ENCODE measurements at places on chromosomes 6 and 20. TPM values are rescaled to one million over a fixed set of nuclear protein-coding genes. Genes with fewer than 3 reads are reported as not detected.

DNA sequence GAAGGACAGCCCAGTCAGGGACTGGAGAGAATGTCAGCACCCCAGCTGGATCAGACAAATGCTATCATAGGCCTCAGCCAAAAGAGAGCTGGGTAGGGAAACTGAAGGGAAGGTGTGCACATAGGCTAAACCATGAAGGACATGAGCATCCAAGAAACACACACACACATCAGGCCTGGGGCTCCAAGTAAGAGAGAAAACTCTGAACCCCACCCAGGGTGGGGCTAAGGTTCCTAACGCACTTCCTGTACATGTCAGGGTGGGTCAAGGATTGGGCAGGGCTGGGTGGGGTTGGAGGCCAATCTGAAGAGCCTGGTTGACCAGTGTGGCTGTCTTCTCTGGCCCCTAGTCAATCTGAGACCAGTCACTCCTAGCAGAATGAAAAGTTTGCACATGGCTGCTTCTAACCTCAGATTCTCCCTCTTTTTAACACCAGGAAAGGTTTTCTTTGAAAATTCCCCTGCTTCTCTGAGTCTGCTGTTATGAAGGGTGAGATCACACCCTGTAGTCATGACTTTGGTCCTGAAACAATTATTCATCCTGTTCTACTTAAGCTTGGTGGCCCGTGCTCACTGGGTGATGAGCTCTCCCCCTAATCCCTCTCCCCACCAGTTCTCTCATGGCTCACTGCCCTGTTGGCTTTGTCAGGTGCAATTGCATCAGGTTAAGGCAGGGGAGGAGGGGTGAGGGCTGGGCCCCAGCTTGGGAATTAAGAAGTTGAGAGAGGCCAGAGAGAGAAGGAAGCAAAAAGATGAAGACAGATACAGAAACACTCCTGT lies 88.4 kb downstream of the MAFB start:
- no peak for DNase-seq

GRCh38 chr6:116351101-116351500 lies 19.6 kb upstream of the DSE start:
- DNase-seq, result no peak

DNA sequence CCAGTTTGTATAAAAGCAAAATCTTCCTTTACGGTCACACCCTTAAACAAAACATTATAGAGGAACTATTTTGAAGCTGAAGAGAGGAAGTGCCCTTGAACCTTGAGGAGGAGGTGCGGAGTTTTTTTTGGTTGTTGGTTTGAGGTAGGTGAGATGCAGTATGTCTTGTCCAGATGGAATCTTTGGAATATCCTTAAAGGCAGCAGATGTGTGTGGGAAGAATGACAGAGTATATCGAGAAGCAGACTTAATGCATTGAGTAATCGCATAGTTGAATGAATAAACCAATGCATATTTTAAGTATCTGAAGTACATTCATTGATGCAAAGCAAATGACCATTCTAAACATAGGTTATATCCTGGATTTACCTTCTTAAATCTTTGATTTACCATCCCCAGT lies 49.9 kb downstream of the AIG1 start:
- DNase-seq, result no peak

DNA sequence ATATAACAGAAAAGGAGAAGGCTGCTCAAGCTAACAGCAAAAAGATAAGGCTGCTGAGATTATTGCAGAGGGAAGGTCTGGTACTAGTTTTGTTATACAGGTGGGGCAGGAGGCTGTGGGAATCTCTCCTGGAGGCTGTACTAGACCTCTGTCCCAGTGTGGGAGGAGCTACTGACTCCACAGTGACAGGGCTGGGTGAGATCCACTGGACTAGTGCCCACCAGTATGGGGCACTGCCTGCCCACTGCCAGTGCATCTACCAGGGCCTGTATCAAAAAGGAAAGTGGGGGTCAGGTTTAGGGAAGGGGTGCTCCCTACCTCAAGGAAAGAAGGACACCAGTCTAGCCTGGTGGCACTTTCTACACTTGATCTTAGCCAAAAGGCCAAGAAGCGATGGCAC lies 30.1 kb downstream of the GSTA2 start:
- DNase-seq, result no peak

DNA sequence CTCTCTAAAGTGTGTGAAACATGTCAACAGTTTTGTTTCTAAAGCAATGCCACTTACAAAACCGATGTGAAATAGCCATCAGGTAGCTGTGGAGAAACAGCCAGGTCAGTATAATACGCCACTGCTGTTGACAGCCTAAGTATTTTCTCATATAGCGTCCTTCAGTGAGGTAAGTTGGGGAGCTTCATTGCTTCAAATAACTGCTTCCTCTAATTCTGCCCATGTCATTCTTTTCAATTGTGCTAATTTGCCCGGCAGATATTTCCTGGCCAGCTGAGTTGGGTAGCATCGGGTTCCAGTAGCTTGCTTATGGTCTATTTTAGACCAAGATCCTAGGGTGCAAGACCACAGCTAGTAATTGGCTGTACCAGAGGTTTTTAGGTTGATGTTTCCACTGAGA lies 2.1 kb upstream of the ARMC2 start:
- DNase-seq, result no peak

The EPHA7 gene
- polyA plus RNA-seq, result under 0.01 TPM
